ENCODE measurements at places on chromosomes 1 and 21.

GRCh38 chr1:8274352-8274751 lies 43.6 kb upstream of the SLC45A1 start:
- DNase-seq: no peak

DNA sequence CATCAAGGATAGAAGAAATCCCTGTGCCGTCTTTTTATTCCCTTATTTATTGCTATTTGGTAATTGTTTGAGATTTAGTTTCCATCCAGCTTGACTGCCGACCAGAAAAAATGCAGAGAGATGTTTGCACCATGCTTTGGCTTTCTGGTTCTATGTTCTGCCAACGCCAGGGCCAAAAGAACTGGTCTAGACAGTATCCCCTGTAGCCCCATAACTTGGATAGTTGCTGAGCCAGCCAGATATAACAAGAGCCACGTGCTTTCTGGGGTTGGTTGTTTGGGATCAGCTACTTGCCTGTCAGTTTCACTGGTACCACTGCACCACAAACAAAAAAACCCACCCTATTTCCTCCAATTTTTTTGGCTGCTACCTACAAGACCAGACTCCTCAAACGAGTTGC lies 99.0 kb downstream of the TGFB2 start:
- no peak for DNase-seq

GRCh38 chr1:224180783-224181452 lies 2.1 kb upstream of the DEGS1 start:
- DNase-seq: no peak

GRCh38 chr1:27348861-27349783 lies 7.3 kb downstream of the SYTL1 start:
- no peak for DNase-seq

DNA sequence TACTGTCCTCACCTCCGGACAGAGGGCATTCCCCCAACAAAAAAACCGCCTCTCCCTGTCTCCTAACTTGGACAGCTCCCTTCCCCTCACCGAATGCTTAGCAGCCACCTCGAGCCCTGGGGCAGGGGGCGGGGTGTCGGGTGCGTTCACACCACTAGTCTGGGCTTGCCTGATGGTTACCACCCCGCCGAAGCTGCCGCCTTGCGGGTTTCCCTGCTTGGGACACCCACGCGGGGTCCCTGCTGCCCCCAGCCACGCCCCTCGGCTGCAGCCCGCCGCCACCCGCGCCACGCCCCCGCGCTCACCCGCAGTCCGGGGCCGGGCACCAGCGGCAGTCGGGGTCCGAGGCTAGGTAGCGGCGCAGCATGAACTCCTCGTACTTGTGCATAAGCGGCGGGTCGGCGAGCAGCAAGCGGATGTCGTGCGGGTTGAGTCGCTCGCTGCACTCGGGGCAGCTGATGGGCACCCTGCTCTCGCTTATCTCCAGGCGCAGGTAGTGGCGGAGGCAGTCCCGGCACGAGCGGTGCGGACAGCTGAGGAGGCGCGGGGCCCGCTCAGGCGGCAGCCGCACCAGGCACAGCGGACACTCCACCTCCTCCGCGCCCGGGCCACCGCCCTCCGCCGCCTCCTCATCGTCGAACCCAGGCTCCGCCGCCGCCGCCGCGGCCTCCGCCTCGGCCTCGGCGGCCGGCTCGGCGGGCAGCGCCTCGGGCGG lies 706 bp downstream of the RNF19B start:
- DNase-seq: peak; percentile 22

DNA sequence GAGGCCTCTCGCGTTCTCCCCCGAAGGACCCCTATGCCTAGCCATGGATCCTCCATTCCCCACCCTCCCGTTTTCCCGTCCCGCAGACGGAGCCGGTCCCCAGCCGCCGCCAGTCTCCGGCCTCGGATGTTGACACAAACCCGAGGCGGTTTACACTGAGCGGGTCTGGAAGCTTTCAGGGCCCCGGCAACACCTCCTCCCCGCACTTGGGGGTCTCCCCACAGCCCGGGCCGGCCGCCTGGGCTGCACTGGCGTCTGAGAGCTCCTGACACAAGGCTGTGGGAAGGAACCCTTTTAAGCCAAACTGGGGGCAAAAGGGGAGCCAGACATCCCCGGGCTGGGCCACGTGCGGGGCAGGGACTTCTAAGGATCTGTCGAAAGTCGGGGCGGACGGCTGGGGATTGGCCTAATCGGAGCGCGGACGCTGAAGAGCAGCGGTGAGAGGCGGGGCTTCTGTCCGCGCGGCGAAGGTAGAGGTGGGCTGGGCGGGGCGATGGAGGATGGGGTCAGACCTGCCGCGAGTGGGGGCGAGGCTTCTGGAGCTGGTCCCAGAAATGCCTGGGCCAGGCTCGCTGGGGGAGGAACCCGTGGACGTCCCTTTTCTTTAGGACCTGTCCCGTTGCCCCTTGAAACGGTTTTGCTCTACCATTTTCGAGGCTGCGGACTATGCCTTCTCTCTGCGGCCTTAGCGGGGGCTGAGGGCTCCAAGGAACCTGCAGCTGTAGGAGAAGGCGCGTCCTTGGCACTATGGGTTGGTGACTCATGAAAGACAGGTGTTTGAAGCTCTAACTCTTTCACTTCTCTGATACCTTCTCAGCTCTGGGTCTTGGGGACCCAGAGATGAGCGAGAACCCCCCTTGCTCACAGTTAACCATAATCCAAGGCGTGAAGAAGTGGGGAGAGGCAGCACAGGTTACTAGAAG lies 1.2 kb upstream of the HPCAL4 start:
- DNase-seq: no peak

DNA sequence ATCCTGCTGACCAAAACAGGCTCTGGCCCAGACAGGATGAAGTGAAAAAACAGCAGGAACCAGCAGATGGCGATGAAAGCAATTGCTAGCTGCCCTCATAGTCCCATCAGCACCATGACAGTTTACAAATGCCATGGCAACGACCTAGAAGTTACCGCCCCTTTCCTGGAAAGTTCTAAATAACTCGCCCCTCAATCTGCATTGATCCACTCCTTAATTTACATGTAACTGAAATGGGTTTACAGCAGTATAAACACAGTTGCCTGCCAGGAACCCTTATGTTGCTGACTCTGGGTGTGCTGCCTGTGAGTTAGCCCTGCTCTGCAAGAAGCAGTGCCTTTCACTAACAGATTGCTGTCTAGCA lies 65.5 kb upstream of the CR1L start:
- DNase-seq: no peak

GRCh38 chr1:51671527-51672325 lies 54.8 kb downstream of the OSBPL9 start:
- no peak for DNase-seq

DNA sequence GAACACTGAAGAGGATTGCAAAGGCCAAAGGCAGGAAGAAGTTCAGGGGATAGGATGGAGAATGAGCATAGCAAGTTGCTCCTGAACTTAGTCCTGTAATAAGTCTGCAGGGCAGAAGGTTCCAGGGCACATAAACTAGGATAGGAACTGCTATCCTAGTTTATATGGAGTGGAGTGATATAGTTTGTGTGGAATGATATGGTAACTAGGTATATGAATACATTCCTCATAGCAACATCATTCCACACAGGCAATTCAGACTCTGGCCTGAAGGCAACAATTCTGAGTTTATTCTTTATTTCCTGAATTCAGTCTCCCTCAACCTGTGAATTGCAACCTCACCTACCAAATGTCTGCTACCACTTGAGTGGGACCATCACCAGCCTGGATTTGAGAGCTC lies 154.9 kb upstream of the GREM2 start:
- no peak for DNase-seq

GRCh38 chr1:180937624-180938225 lies 25.0 kb downstream of the KIAA1614 start:
- DNase-seq: no peak

DNA sequence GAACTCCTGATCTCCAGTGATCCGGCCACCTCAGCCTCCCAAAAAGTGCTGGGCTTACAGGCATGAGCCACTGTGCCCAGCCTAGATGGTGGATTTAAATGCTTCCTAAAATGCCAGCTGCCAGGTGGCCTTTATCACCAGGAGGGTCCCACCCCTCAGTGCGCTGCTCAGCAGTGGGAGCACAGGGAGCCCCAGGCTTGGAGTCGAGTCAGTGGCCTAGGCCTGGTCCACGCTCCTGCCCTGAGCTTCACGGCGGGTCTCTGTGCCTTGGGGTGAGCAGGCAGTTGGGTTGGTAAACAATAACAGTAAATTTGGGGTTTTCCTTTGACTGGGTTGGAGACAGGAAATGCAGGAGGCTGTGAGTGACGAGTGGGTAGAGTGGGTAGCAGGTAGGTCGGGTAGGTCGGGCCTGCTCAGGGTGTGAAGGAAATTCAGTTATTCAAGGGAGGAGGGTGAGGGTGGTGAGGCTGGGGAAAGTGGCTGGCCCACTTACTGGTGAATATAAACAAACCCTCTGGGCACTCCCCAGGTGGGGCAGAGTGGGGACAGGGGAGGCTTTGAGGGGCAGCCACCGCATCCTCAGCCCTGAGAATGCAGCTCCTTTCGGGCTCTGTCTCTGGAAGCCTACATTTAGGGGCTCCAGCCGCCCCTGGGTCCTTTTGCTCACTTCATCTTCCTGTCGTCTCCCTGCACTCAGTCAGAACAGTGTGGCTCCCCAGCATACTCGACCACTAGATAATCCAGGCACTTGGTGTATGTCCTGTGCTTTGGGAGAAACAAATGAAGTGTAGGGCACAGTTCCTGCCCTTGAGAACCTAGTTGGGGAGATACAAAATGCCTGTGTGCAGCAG lies 33.5 kb upstream of the IL19 start:
- peak; percentile 25 for DNase-seq

GRCh38 chr1:73800376-73800775 lies 397.6 kb downstream of the LRRIQ3 start:
- no peak for DNase-seq

- no peak for DNase-seq
Measured at GRCh38 chr1:199176713-199177112, 537.9 kb downstream of the PTPRC start.

DNA sequence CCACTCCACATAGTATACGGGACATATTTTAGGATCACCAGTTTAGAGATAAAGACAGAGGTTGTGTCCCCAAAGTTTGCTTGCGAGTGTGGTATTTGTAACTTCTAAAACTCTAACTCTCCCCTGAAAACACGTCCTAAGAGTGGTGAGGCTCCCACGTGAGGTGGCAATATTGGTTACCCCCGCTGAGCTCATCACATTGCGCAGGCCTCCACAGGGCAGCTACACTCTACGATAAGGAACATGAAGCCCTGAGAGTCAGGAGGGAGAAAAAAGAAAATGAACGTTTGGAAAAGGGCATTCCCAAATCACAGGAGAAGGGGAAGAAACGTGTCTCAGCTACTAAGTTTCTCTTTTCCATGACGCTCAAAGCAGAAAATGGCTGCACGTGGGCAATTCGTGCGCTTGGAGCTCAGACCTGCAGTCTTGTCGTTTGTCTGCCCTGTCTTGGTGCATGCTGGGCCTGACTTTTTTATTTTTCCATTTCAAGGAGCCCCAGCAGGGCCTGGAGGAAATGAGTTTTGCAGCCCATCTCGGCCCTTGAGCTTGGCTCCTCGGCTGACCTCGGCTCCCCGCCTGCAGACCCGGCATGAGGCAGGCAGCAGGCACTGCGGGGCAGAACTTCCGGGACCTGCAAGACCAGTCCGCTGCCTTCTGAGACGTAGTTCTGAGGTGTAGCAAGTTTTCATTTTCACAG lies 25.7 kb downstream of the ERG start:
- no peak for DNase-seq

- DNase-seq: no peak
Measured at GRCh38 chr1:184028854-184029623, 8.5 kb downstream of the COLGALT2 start.
